B cell (primary cell): ENCODE measurements at places on chromosomes 3 and 15. TPM values are rescaled to one million over a fixed set of nuclear protein-coding genes. Genes with fewer than 3 reads are reported as not detected.

ZCWPW2 gene
- not detected in 2 replicates for total RNA-seq

TLR9 gene
- 16.0 and 21.0 TPM in 2 replicates for total RNA-seq

DNA sequence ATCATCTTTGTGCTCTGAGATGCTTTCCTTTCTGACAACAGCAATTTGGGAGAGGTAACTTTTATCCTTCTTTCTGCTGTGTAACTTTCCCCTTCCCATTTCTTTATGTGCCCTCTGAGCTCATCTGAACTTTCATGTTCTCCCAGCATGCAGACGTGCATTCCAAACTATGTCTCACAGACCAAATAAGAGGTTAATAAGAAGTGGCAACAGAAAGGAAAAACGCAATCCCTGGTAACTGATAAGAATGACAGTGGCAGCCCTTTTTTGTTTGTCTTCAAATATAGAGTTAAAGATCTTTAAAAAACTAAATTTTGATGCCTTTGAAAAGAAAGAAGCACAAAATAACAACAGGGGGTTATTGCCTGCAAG lies 533.4 kb downstream of the FOXP1 start:
- DNase-seq: no peak

- DNase-seq: no peak
Measured at GRCh38 chr3:156615592-156616173, 58.7 kb upstream of the TIPARP start.

GRCh38 chr3:8416965-8417364 lies 84.7 kb upstream of the LMCD1 start:
- no peak for DNase-seq

DNA sequence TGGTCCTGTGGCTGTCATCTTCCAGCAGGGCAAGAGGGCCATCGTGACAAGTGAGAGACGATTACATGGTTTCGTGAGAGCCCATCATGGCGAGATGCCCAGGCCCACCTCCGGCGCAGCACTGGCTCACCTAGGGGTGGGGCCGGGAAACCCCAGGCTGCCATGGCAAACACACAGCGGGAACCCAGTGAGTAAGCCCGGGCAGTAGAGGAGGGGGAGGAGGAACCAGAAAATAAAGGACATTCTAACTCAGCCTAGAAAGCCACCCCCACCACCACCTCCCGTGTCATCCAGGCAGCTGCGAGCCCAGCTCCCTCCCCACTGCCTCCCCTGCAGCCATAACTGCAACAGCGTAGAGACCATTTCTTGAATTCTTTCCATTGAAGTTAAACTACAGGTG lies 52.3 kb downstream of the PCSK6 start:
- no peak for DNase-seq

- peak; percentile 8 for DNase-seq
Measured at GRCh38 chr3:161273589-161274218, 52.6 kb downstream of the NMD3 start.

GRCh38 chr3:32945136-32945535 lies 6.3 kb upstream of the CCR4 start:
- no peak for DNase-seq

GRCh38 chr3:160130071-160130470 lies 95.2 kb upstream of the C3orf80 start:
- no peak for DNase-seq
